NCI-H748 treated with DMSO at 0.1 percent for 48 hours (cell line): ENCODE measurements at places on chromosomes 13 and 19.

- DNase-seq, result no peak
Observed at GRCh38 chr19:681029-682019, 5.1 kb downstream of the FSTL3 start.

- DNase-seq, result peak; percentile 32
Observed at GRCh38 chr13:46553886-46554858, 1.2 kb downstream of the LRCH1 start.

DNA sequence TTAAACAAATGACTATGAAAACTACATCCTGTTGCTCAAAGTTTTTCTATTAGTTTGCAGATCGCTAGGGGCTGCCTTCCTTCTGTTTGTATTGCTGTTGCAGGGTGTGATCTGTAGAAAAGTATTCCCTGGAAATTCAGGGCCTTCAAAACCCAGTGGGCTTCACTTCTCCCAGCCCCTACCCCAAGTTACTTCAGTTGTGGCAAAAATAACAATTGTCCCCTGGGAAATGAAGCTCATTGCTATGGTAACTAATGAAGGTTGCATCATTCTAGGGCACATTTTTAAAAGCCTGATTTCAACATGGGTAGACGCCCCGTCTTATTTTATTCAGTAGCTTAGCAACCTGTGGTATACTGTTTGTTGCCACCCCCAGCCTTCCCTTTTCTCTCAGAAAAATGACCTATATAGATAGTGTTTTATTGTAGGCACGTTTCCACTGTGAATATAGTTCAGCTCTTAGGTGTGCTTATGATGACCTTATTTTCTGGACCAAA, 60.9 kb downstream of the WDFY2 start:
- DNase-seq, result peak; percentile 34

- DNase-seq, result no peak
Observed at GRCh38 chr19:18433015-18433691, 4.8 kb downstream of the ISYNA1 start.

- DNase-seq, result no peak
Observed at GRCh38 chr13:60944016-60944415, 471.6 kb downstream of the PCDH20 start.

- DNase-seq, result peak; percentile 68
Observed at GRCh38 chr19:46717034-46717715, at the start of gene PRKD2. PRKD2 (minus strand) TSS chr19:46717114; CDS start chr19:46716370, 744 bp downstream.
